NCI-H2081 treated with DMSO at 0.1 percent for 48 hours (cell line): ENCODE measurements at places on chromosomes 7 and 10.

DNA sequence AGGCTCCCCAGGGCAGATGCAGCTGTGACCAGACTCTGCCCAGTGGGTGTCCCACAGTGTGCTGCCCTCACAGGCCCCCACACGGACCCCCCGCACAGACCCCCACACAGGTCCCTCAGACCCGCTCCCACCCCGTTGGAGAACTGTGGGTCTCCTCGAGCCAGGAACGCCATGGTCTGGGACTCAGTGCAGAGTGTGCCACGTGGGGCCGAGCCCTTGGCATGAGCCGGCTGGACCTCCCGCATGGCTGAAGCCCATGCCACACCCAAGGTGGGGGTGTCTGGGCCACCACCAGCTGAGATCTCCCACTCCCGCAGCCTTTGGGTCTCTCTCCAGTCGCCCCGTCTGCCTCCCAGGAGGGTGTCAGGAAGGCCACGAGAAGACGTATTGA is 34.3 kb downstream of the JAKMIP3 start:
- DNase-seq, result no peak

GRCh38 chr10:79393221-79393923 is 46.1 kb downstream of the PPIF start:
- DNase-seq, result no peak

GRCh38 chr10:1180836-1181235 is 124.7 kb downstream of the WDR37 start:
- no peak for DNase-seq

DNA sequence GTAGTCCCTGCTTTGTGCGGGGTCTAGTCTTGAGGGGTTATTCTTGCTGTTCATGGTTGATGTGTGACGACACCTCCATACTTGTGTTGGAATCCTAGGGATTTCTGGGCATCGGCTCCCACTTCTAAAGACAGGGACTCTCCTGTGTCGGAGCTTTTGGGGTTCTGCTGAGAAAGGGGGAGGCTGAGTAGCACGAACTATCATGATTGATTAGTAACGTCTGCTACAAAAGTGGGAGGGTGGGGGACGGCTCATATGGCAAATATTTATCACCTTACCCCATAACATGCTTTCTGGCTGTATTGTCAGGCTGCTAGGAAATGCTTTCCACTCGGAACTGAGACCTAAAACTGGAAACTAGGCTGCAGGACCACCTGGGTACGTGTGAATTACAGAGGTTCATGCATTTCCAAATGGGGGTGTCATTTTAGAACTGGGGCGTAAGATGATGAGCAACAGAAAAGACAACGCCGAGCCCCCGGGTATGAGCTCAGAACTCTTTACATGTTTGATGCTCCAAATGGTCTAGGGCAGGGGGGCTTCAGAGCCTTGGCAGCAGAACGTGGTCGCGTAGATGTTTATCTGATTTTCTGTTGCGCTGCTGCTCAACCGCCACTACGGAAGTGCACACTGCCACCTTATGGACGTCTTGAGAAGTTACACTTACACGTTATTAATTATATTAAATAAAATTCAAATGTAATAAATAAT is 15.1 kb upstream of the NME8 start:
- DNase-seq, result peak; percentile 16

DNA sequence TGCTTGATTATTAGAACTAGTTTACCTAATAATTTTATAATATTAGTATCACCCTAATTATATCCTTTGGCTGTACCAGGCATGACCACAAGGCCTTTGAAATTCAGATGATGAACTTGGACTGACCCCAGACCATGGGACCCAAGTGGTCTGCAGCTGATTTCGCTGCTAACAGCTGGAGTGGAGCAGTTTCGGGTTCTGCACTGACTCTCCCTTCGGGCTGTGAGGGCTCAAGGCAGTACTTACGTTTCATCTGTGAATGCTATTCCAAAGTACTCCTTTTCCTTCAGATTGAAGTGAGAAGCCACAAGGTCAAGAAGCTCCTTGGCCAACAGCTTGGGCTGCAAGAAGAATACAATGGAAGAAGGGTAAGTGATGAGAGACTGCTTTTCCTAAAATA is 223.8 kb downstream of the PRPF18 start:
- DNase-seq, result no peak
